ENCODE measurements at places on chromosomes 5 and 9.

DNA sequence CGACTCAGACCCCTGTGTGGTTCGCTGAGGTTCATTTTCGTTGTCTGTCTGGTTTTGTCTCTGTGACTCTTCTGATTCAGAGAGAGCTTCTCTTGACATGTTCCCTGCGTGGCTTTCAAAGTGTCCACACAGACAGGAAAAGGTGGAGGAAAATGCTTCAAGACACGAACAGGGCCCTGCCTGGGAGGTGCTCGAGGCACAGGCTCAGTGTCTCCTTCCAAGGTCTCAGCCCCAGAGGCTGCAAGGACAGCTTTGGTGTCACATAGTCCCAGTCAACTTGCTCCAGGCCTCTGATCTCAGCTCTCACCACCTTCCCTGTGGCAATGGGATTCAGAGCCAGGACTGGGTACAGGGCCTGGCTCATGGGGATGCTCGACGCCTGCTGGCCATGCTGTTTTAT lies 51.6 kb upstream of the SARDH start:
- no peak for DNase-seq

- no peak for DNase-seq
These were observed 9.5 kb upstream of the RPS23 start for GRCh38 chr5:82287625-82288024.

- no peak for DNase-seq
These were observed 177.9 kb downstream of the XRCC4 start for GRCh38 chr5:83255268-83255667.

- DNase-seq, result no peak
These were observed 53.6 kb downstream of the RASGEF1C start for GRCh38 chr5:180155365-180155926.

- DNase-seq, result no peak
These were observed 39.5 kb upstream of the IQGAP2 start for GRCh38 chr5:76363352-76364225.

DNA sequence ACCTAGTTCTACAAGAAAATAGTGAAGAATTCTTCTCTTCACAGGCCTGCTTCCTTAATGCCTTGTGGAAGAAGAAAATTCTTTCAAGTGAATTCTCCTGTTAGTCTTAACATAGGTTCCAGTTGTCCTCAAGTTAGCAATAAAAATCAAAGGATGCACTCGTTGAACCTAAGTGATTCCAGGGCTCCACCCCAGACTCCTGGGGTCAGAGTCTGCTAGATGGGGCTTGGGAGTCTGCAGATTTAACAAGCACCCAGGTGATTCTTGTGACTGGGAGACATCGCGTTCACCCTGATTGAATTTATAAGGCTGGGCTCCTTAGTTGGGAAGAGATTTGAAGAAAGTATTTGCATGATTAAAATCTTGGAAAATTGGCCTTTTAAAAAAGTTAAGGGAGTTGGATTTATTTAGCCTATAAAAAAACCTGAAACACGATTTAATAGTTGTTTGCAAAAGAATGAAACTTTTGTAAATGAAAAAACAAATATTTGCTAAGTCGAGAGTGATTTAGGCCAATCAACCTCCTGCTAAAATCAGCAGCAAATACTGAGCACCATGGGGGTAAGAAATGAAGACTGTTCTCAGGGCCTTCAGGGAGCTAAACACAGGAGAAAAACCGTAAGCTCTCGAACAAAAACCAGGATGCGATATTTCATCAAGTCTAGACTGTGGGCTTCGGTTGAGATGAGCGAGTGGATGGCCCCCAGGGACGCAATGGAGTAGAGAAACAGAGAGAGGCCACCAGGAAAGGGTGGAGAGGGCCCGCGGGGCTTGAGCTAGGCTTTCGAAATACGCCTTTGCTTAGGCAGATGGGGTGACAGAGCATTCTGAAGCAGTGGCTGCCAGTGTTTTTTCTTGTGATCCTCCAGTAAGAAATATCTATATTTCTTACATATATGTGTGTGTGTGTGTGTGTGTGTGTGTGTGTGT lies 86.9 kb upstream of the TTC23L start:
- no peak for DNase-seq

DNA sequence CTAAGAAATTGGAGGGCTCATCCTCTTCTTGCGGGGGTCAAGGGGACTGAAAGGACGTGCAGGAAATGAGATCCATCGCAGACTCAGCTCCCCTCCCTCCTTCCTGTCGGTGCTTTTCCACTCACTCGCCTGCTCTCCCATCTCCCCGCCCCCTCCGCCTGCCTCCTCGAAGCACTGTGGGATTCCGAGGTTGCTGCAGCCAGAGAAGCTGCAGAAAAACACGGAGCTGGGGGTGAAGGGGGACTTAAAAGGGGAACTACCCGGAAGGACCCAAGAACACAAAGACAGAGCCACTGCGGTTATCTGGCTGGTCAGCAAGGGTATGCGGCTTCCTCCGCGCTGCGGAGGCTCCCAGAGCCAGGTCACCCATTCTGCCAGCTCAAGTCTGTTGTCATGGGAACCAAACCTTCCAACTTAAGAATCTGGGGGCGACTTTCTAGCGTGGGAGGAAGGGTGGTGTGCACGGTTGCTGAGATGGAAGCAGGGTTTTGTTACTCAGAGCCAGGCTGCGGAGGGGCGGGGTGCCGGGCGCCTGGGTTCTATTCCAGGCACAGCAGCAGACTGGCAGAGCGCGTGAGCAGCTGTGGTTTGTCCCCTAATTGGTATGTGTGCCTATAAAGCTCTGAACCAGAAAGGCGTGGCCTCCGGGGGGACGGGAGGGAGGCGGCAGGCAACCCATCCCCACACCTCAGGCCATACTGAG lies 24.9 kb downstream of the PCDHGC5 start:
- DNase-seq, result peak; percentile 35

DNA sequence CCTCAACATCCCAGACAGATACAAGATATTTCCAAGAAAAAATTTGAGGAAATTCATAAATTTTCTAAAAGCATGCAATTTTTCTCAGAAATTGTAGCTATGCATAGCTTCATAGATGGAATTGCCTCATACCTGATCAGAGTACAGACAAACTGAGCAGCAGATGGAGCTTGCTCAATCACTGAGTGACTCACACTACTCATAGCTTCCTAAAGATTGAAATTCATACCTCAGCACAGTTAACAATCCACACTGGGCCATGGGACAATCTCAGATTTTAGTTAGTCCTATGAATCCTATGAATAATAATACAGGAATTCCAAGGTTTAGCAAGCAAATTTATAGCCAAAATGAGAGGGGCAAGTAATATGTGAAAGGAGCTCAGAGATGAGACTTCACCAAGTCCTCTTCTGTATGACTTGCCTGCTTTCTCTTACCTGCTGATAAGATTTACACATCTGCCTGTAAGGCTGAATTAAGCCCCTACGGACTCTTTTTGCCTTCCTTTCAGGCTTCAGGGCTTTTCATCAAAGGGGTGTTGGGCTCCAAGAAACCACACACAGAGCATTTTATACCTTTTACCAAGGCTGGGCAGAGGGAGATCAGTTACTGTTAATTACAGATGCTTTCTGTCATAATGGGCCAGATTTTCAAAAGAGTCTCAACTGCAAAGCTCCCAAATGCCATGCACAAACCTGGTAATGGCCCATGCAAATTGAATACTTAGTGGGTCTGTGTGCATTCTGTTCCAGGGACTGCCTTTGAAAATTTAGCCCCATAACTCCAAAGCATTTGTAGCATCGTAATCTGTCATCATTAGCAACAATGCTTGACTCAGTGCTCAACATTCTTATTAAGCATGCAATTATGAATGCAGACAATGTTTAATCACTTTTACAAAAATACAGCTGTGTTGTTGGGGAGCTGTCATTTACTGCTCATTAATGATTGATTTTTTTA lies 439.3 kb downstream of the DTWD2 start:
- no peak for DNase-seq

DNA sequence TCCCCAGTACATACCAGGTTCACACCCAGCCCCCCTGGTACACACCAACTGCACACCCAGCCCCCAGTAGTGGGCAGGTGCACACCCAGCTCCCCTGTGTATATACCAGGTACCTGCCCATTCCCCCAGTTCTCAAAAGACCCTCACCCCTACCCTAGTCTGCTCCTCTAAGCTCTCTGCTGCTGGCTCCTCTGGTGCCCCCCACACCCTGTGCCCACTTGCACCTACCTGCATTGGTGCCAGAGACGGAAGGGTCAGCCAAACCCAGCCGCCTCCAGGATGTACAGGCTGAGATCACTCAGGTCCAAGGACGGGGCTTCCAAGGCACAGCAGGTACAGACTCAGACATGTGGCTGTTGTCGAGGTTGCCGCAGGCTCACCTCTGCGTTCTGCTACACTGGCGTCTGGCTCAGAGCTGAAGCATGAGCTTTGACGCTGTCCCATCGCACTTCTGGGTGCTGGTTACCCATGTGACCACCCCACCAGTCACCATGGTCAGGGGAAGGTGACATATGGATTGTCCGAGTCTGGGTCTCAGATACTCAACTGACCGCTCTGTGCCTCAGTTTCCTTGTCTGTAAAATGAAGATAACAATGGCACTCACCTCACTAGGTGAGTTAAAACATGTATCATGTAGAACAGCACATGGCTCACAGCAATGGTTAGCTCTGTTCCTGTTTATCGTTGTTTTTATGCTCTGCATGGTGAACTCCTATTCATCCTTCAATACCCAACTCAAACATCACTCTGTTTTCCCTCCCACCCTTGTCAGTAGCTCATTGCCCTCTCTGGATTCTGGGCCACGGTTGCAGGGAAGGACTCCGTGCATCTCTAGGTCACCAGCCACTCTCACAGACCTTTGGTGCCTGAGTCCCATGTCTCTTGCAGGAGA lies 45.3 kb upstream of the SUSD3 start:
- peak; percentile 1 for DNase-seq
